Prostate gland (tissue), 2 donors: ENCODE measurements at places on chromosomes 2 and 18. TPM values are rescaled to one million over a fixed set of nuclear protein-coding genes. Genes with fewer than 3 reads are reported as not detected.

GRCh38 chr2:28411956-28412609 is 19.4 kb downstream of the FOSL2 start:
- no peak for DNase-seq

GRCh38 chr18:35672897-35673296 is 91.4 kb downstream of the GALNT1 start:
- DNase-seq, result no peak

DNA sequence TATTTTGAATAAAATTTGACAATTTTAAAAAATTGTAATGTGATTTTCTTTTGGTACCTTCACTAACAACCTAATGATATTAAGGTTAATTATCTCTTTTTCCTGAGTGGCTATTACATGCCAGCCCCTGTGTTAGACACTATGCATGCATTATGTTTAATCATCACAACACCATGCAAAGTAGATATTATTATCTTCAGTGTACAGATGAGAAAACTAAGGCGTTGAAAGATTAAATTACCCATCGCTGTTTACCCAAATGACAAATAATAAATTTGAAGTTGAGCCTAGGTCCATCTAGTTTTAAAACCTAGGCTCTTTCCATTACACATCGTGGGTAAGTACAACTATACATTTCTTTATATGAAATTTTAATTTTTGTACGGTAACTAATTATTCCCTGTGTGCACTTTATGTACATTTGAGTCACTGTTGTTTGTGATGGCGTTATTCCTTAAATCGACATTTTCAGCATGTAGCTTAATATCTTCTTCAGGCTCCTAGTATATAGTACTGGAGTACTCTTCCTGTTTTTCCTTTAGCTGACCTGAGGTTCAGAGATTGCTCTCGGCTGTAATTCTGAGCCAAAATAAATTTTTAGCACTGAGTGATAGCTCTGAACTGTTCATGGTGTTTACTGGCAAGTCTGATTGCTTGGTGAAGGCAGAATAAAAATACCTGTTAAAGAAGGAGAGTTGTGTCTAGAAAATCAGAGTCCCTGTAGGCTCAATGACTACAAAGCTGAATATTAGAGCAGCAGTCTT is 13.9 kb upstream of the MBD2 start:
- DNase-seq, result no peak

The CDK5R2 gene
- not detected for total RNA-seq

The REG3G gene
- total RNA-seq, result 52.0 TPM
